ENCODE measurements at places on chromosomes 1 and 21. TPM values are rescaled to one million over a fixed set of nuclear protein-coding genes. Genes with fewer than 3 reads are reported as not detected.
A peak's percentile ranks its signal among the peaks of the same experiment; 100 is the strongest.

The DNAJC28 gene
- total RNA-seq = 2.1 TPM

GRCh38 chr1:91374086-91374485, 30.6 kb downstream of the HFM1 start:
- H3K4me3 ChIP-seq = no peak overlapping the region
- no peaks in the 10 kb centered on the region for H3K36me3 ChIP-seq
- no peaks in the 10 kb centered on the region for H3K4me1 ChIP-seq
- H3K27me3 ChIP-seq = no peaks in the 10 kb centered on the region

- DNase-seq = no peak
- H3K27ac ChIP-seq = peak overlapping the region; percentile 67
- peaks cover 65% of the 10 kb centered on the region for H3K4me1 ChIP-seq
These were observed 90.0 kb downstream of the ARHGEF10L start for GRCh38 chr1:17629460-17629859.

- H3K36me3 ChIP-seq = no peaks in the 10 kb centered on the region
- H3K4me1 ChIP-seq = peaks cover 18% of the 10 kb centered on the region
- no peak for DNase-seq
- H3K4me3 ChIP-seq = no peak overlapping the region
- no peak overlapping the region for H3K27ac ChIP-seq
These were observed 5.8 kb upstream of the CHI3L2 start for GRCh38 chr1:111221633-111222291.

- DNase-seq = no peak
- H3K4me3 ChIP-seq = no peak overlapping the region
- H3K27ac ChIP-seq = no peak overlapping the region
- peaks cover 9% of the 10 kb centered on the region for H3K27me3 ChIP-seq
- peaks cover 21% of the 10 kb centered on the region for H3K36me3 ChIP-seq
These were observed 6.3 kb upstream of the GPR25 start for GRCh38 chr1:200866521-200866920.

The STX12 gene
- 44.5 TPM for total RNA-seq

DNA sequence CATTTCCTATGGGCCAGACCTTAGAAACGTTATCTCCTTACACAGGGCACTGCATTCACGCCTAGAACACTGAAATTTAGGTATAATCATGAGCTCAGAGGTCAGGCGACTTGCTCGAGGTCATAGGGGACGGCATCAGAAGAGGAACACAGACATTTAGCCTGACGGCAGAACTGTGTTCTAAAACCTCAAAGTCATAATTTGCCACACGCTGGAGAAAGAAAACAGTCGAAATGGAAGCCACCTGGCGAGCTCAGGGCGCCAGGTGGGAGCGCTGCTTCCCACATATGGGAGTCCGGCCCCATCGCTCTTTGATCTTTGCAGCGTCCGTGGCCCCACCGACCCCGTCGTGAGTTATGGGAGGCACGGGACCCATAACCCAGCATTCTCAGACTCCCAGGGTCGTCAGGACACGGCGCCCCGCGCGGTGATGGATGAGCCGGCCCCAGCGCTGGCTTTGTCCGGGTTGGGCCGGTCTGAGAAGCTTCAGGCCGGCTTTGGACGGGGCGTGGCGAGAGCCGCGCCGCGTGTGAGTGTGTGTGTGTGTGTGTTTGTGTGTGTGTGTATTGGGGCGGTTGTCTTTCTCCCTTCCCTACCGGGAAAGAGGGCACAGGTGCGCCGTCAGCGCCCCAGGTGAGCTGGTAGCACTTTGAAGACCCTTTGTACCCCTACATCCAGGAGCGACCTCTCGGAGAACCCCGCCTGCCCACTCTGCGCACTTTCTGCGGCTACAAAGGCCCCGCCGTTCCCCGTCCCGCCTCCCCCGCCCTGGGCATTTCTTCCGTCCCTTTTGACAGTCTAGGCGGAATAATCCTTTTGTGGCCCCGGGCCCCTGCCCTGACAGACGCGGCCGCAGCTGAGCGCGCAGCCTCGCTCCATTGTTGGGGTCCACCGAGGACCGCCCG, 861 bp upstream of the DRAXIN start:
- peak overlapping the region; percentile 69 for H3K4me3 ChIP-seq
- DNase-seq = peak; percentile 77
- peaks cover 21% of the 10 kb centered on the region for H3K4me1 ChIP-seq
- H3K27ac ChIP-seq = no peak overlapping the region

GRCh38 chr1:214106375-214106774, 118.6 kb downstream of the PROX1 start:
- no peaks in the 10 kb centered on the region for H3K27me3 ChIP-seq
- H3K27ac ChIP-seq = no peak overlapping the region
- H3K4me1 ChIP-seq = no peaks in the 10 kb centered on the region
- no peak for DNase-seq
- H3K36me3 ChIP-seq = no peaks in the 10 kb centered on the region
- no peak overlapping the region for H3K4me3 ChIP-seq

The OR2L13 gene
- total RNA-seq = not detected

GRCh38 chr1:109475261-109475660, 8.4 kb upstream of the ATXN7L2 start:
- H3K36me3 ChIP-seq = no peaks in the 10 kb centered on the region
- H3K4me1 ChIP-seq = no peaks in the 10 kb centered on the region
- H3K4me3 ChIP-seq = no peak overlapping the region
- peaks cover 79% of the 10 kb centered on the region for H3K27me3 ChIP-seq
- DNase-seq = no peak
- no peak overlapping the region for H3K27ac ChIP-seq

The PPIAL4G gene
- total RNA-seq = not detected

The CLDN17 gene
- total RNA-seq = not detected

The SPRR3 gene
- total RNA-seq = not detected

The LRRC8D gene
- total RNA-seq = 21.2 TPM

DNA sequence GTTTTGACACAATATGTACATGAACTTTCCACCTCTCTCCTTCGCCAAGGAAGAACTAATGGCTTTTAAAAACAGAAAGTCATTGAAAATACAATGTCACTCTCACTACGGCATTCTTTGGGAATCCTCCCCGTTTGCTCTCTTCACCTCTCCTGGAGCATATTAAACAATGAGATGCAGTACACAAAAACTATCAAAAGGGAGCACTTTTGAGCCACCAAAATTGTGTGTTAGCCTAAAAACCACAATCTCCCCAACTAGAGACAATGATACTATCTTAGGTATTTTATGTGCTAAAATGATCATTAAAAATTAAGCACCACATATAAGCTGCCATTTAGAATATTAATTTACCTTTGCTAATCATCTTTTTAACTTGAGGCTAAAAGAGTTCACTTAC, 425.5 kb downstream of the KCTD3 start:
- no peak overlapping the region for H3K27ac ChIP-seq
- DNase-seq = no peak
- peaks cover 15% of the 10 kb centered on the region for H3K27me3 ChIP-seq
- no peaks in the 10 kb centered on the region for H3K36me3 ChIP-seq
- H3K4me3 ChIP-seq = no peak overlapping the region
- H3K4me1 ChIP-seq = no peaks in the 10 kb centered on the region

The NTNG1 gene
- total RNA-seq = not detected

The MXRA8 gene
- 440 TPM for total RNA-seq

DNA sequence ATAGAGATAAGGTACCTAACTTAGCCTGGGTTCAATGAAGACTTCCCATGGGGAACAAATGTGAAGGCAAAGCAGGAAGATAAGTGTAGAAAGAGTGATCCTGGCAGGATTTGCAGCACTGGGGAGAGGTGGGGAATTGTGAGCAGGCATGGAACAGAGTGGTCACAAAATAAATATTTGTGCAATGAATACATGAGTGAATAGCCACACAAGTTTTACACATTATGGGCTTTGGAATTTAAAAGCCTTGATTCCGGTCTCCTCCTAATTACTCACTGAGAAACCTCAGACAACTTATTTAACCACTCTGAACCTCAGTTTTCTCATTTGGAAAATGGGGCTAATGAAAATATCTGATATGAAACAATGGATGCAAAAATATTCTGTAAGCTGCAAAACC, 148.3 kb downstream of the ELAVL4 start:
- DNase-seq = no peak
- no peak overlapping the region for H3K27ac ChIP-seq
- H3K36me3 ChIP-seq = no peaks in the 10 kb centered on the region
- H3K4me3 ChIP-seq = no peak overlapping the region
- no peaks in the 10 kb centered on the region for H3K27me3 ChIP-seq
- H3K4me1 ChIP-seq = no peaks in the 10 kb centered on the region

GRCh38 chr1:79355090-79355489, 348.6 kb upstream of the ADGRL4 start:
- H3K36me3 ChIP-seq = no peaks in the 10 kb centered on the region
- DNase-seq = no peak
- H3K4me3 ChIP-seq = no peak overlapping the region
- H3K27me3 ChIP-seq = no peaks in the 10 kb centered on the region
- H3K4me1 ChIP-seq = peaks cover 6% of the 10 kb centered on the region
- H3K27ac ChIP-seq = no peak overlapping the region

GRCh38 chr1:115295904-115296696, 41.9 kb downstream of the NGF start:
- no peak overlapping the region for H3K4me3 ChIP-seq
- H3K27me3 ChIP-seq = no peaks in the 10 kb centered on the region
- peaks cover 27% of the 10 kb centered on the region for H3K36me3 ChIP-seq
- peaks cover 43% of the 10 kb centered on the region for H3K4me1 ChIP-seq

GRCh38 chr1:48028218-48029069, 31.3 kb upstream of the TRABD2B start:
- H3K27me3 ChIP-seq = peaks cover 12% of the 10 kb centered on the region
- H3K4me3 ChIP-seq = no peak overlapping the region

The PLA2G2C gene
- not detected for total RNA-seq

GRCh38 chr1:239301251-239301650, 85.1 kb upstream of the CHRM3 start:
- H3K4me3 ChIP-seq = no peak overlapping the region
- peaks cover 9% of the 10 kb centered on the region for H3K27me3 ChIP-seq
- H3K4me1 ChIP-seq = no peaks in the 10 kb centered on the region
- no peak for DNase-seq

The CRNN gene
- total RNA-seq = not detected

The MRTO4 gene
- total RNA-seq = 22.4 TPM

DNA sequence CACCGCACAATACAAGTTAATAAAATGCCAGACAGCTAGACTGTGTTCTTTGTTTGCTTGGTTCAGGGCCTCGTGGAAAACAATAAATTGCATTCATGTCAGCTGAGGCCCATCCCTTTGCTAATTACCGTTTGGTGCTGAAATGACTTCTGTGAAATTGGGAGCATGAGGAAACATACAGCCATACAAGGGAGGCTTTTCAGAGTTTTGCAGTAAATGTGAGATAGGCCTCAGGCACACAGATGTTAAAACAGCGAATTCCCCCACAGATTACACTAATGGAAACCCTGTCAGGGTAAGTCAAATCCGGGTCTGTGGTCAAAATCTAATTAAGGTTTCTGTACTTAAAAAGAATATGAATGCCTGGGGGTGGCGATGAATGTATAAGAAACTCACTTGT, 173.5 kb upstream of the LMO4 start:
- no peak overlapping the region for H3K27ac ChIP-seq
- H3K4me3 ChIP-seq = no peak overlapping the region
- H3K27me3 ChIP-seq = peaks cover 3% of the 10 kb centered on the region
- no peak for DNase-seq
- no peaks in the 10 kb centered on the region for H3K36me3 ChIP-seq

- H3K36me3 ChIP-seq = peaks cover 27% of the 10 kb centered on the region
- H3K27me3 ChIP-seq = no peaks in the 10 kb centered on the region
- no peak for DNase-seq
- no peak overlapping the region for H3K4me3 ChIP-seq
- peaks cover 13% of the 10 kb centered on the region for H3K4me1 ChIP-seq
These were observed 15.2 kb downstream of the PPT1 start for GRCh38 chr1:40081871-40082270.

The CHIT1 gene
- total RNA-seq = not detected

- H3K4me3 ChIP-seq = no peak overlapping the region
- no peak for DNase-seq
- H3K4me1 ChIP-seq = peaks cover 11% of the 10 kb centered on the region
- H3K36me3 ChIP-seq = peaks cover 39% of the 10 kb centered on the region
- no peaks in the 10 kb centered on the region for H3K27me3 ChIP-seq
These were observed 11.9 kb downstream of the ALX3 start for GRCh38 chr1:110058591-110058990.

- H3K4me1 ChIP-seq = no peaks in the 10 kb centered on the region
- H3K36me3 ChIP-seq = no peaks in the 10 kb centered on the region
- no peak overlapping the region for H3K4me3 ChIP-seq
- H3K27me3 ChIP-seq = no peaks in the 10 kb centered on the region
- DNase-seq = no peak
These were observed 276.4 kb downstream of the SPATA17 start for GRCh38 chr1:217907504-217907903.

DNA sequence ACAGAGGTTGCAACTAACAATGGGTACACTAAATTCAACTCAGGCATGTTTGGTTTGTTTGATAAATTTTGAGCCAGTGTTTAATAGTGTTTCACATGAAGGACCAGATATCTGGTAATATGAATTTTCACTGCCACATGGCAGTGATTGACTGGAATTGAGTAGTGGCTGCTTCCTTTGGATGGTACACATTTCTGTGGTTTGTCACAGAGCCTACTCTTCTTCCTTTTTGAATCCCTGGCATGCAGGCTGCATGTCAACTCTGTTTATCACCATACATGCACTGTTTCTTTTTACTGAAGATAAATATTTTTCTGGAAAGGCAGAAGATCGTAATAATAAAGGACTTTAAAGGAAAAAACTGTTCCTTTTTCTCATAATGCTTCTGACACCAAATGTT, 35.5 kb downstream of the SDCCAG8 start:
- H3K36me3 ChIP-seq = peaks cover 39% of the 10 kb centered on the region
- H3K4me1 ChIP-seq = peaks cover 44% of the 10 kb centered on the region
- H3K4me3 ChIP-seq = no peak overlapping the region

DNA sequence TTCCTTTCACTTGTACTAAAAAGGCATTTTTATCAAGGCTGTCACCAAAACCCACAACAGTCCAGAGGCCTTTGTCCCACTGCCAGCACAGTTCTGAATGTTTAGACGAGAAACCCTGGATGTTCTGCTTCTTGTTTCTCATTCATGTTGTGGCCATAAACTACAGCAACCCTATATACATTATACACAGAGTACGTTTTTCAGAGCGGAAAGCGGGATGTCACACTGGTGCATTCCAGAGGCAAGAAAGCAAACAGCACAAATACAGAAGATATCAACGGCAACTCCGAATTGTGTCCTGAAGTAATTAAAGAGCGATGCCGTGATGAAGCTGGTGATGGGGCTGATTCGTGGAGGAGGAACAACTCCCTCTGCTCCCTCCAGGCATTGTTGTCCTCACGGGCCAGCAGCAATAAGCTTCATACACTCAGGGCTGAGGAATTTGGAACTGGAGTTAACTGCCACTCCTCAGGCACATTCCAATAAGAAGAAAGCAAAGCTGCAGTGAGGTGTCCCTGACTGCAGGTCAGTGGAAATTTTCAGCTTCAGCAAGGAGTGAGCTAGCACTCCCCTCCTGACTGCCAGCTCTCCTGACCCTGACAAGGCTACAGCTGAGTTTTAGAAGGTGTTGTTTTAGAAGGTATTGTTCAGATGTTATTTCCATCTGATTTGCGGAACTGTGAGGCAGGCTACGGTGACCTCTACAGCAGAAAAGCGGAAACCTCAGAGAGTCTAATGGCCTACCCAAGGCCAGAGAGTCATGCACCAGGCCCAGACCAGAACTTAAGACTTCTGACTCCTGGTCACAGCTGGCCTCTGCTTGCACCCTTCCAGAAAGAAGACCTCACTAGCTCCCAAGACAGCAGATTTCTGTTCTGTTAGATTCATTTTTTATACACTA, 149.0 kb downstream of the TGFBR3 start:
- peaks cover 9% of the 10 kb centered on the region for H3K36me3 ChIP-seq
- H3K27ac ChIP-seq = peak overlapping the region; percentile 94
- peak overlapping the region; percentile 61 for H3K4me3 ChIP-seq
- peaks cover 66% of the 10 kb centered on the region for H3K4me1 ChIP-seq
- no peaks in the 10 kb centered on the region for H3K27me3 ChIP-seq

All from osteocyte (in vitro differentiated cells).